COLO829 (cell line): ENCODE measurements at places on chromosomes 6 and 20.

DNA sequence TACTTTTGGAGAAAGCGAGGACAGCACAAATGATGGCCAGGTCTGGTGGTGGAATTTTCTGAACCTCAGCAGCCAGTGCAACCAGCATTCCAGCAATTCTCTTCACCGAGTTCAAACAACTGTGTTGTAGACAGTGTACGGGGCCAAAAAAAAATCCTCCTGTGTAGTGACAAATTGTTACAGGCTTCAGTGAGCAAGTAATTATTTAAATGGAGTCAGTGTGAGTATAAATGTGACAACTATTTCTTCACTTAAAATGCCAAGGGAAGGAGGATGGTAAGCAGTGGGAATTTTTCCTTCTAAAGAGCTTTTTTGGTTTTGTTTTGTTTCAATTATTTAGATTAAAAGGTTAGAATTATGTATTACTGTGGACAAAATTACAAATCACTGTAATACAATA, 154.1 kb downstream of the TMEM242 start:
- DNase-seq: no peak

DNA sequence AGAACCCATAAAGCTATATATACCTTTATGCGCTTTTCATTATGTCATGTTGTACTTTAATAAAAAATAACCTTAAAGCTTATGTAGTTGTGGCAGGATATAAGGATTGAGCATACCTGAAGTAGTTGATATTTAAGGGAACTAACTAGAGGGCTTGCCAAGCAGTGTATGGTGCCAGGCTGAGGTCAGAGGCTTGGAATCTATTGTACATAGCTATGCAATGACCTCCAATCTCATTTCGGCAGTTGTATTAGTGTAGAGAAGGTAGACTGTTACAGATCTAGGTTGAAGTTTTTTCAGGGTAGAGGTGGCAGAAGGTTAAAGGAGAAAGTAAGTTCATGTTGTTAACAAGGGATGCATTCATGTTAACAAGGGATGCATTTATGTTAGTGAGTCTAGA, 397.7 kb upstream of the HS3ST5 start:
- DNase-seq: peak; percentile 2

- no peak for DNase-seq
Observed at GRCh38 chr20:13772529-13772928, 12.2 kb downstream of the ESF1 start.

GRCh38 chr6:45697605-45698004, 318.1 kb downstream of the CLIC5 start:
- no peak for DNase-seq

- no peak for DNase-seq
Observed at GRCh38 chr20:2537101-2537500, 728 bp downstream of the TMC2 start.

DNA sequence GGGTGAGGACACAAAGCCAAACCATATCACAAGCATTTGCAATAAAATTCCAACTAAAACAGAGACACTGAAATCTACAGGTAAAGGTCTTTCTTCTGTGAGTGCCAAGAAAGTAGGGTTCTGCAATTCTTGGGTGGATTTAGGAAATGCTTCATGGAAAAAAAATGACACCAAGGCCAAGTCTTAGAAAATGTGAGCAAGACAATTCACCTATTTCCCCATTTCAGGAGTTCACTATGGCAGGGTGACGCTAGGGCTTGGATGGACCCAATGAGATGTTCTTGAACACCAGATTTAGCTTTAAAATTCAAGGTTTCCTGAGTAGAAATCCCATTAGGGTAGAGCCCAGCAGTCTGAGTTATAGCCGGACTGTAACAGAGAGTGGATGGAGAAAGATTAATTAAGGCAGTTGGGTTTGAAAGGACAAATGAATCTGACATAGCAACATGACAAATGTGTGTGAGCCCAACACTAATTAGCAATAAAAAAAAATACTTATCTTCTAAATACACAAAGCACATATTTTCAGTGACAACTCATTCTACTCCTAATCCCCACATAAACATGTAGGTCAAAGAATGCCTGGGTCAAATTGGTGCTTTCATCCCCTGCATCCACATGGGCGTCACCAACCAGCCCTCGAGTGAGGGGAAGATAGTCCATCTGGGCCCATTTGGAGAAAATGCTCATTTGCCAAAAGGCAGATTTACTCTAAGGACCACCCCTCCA, 180.4 kb upstream of the JARID2 start:
- no peak for DNase-seq

- DNase-seq: no peak
Observed at GRCh38 chr6:148883270-148883669, 136.4 kb downstream of the UST start.

DNA sequence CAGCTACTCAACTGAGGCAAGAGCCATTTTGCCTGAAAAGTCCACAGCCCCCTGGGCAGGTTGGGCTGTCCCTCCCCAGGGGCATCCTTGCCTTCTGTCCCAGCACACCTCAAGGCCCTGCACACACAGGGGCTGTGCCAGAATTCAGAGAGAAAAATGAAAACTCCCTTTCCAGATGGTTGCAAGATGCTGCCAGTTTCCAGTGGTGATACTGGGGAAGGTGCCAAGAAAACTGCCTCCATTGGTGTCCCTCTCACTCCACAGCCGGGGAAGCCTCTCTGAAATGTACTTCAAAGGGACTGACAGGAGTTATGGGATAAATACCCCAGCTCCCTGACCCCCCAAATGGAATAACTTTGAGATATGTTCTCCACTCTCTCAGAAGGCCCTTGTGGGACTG, 154.2 kb upstream of the MAFB start:
- no peak for DNase-seq

GRCh38 chr6:16038938-16039337, 89.9 kb upstream of the MYLIP start:
- DNase-seq: no peak

- no peak for DNase-seq
Observed at GRCh38 chr6:163721922-163722692, 307.6 kb downstream of the QKI start.

DNA sequence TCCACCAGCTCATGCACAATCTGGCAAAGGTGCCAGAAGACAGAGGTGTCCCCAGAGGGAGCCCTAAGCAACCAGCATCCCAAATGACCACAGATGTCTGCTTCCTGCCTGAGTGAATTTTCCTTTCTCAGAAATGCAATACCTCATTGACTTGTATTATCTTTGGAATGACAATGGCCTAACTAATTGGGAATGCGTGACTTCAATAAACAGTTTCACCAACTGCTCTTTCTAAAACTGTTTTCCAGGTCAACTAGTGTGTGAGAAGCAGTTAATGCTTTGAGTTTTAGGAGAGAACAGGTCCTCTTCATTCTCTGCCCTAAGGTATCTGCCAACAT, 108.9 kb upstream of the SNX9 start:
- no peak for DNase-seq

- DNase-seq: peak; percentile 58
Observed at GRCh38 chr20:2005831-2006426, 12.1 kb upstream of the PDYN start.

DNA sequence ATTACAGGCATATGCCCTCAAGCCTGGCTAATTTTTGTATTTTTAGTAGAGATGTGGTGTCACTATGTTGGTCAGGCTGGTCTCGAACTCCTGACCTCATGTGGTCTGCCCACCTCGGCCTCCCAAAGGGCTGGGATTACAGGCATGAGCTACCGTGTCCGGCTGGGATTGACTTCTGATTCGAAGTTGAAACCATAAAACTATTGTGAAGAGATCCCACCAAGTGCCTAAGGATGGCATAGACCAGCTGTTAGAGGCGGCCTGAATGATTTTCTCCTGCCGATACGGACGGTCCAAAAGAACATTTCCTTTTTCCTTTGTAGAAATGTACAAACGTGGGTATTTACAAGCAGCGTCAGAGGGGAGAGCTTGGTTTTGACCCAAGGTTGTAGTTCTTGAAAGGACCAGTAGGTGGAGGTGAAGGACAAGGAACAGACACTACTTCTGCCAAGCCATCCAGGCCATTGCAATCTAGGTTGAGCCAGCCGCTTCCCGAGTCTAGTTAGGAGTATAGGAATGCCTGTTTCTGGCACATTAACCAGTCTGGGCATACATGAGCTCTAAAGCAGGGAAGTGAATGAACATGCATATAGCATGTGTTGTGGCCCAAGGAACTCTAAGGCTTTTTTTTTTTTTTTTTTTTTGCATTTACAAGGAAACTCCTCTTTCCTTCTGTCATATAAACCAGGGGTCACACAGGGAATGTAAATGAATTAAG, 29.0 kb downstream of the MOCS3 start:
- peak; percentile 79 for DNase-seq

DNA sequence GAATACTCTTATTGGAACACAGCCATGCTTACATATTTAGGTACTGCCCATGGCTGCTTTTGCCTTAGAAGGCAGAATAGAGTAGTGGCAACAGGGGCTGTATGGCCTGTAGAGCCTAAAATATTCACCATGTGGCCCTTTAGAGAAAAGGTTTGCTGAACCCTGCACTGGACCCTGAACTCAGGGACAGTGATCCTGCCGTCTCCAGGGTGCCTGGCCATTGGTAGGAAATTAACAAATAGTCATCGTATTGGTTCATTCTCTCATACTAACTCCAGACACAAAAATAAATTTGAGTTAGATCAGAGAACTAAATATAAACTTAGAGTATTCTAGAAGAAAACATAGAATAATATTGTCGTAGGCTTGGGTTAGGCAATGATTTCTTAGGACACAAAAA, 181.4 kb downstream of the BCAS1 start:
- no peak for DNase-seq
